ENCODE measurements at places on chromosomes 12 and 14.

DNA sequence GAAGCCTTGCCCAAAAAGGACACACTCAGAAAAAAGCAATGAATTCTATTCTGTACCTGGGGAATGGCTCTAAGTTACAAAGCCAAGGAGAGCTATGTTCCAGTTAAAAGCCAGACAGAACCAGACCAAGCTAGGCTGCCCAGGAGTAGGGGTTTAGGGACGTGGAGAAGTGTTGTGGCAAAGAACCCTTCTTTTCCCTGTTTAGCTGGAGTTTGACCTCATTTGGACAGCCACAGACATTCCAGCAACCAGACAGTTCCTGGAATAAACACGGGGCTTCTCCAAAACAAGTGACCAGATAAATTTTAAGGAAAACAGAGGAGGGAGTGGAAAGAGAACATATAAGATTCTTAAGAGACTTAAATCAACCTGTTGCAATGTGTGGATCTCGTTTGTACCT, 62.3 kb downstream of the GCH1 start:
- no peak for DNase-seq

- no peak for DNase-seq
These were observed 18.2 kb downstream of the SYNDIG1L start for GRCh38 chr14:74407801-74408154.

- DNase-seq: no peak
These were observed 24.8 kb downstream of the SLC39A9 start for GRCh38 chr14:69423279-69423678.

- DNase-seq: no peak
These were observed 8.4 kb downstream of the PAPLN start for GRCh38 chr14:73245480-73246325.

DNA sequence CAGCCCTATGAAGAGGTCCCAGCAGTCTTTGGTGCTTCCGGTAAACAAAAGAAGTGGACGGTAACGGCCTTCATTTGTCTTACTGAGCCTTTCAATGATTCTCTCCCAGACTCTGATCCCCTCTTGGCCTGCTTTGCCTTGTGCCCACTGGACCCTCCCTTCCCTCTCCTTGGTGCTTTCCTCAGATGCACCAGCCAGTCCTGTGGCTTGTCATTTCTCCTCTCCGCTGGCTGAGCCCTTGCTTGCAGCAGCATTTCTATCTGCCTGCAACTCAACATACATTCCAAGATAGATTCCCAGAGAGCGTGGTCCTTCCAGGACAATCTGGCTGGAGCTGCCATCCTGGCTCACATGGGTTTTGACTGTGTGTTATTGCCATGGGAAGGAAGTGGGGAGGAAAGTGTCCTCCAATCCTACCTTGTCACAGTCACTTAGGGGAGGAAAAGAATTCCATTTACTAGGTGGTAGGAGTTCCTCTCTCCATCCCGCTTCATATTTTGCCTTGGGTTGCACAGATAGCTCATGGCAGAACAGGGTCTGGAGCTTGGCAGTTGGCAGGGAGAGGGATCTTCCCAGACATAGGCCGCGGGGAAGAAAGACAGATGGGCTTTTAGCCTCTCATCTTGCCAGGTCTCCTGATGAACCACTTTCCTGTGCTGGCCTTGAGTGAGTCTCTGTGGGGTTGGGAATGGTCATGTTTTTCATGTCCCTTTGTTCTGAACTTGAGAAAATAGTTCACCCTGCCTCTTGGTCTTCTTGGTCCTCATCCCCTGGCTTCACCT, 92.8 kb upstream of the KCNA1 start:
- no peak for DNase-seq

DNA sequence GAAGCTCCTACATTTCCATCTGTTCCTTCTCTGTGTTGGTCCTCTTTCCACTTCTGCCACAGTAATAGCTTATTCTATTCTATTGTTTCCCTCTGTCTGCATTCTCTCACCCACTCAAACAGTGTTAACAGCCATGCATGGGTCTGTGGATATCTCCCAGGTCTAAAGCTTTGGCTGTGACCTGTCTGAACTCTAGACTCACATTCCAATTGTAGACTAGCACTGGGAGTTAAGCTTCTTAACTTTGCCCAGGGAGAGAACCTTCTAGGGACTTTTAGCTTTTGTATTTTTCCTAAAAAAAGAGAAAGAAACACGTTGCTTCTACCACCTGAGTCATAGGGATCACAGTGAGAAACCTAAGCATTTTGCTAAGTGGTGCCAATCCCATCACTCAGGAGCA, 36.7 kb downstream of the PTPRR start:
- no peak for DNase-seq

GRCh38 chr12:238736-239398, 23.8 kb downstream of the SLC6A13 start:
- no peak for DNase-seq

DNA sequence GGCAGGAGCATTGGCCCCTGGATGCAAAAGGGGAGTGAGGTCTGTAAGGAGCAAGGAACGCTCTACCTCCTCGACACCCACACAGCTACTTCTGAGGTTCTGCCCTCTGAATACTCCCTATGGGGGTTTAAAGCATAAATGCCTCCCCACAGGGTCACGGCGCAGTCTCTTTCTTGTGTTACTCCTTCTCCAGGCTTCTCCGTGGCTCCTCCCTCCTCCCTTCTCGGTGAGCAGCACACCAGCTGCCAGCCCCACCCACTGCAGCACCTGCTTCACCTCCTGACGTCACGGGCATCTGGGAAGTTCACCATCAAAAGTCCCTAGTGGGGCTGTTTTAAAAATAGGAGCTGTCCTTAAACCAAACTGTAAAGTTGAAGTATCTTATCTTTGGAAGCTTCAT, 67.3 kb downstream of the SPTB start:
- no peak for DNase-seq

- DNase-seq: no peak
These were observed 255.6 kb downstream of the NRXN3 start for GRCh38 chr14:78425782-78426181.

GRCh38 chr14:79598339-79598738, 613.0 kb downstream of the DIO2 start:
- DNase-seq: no peak

DNA sequence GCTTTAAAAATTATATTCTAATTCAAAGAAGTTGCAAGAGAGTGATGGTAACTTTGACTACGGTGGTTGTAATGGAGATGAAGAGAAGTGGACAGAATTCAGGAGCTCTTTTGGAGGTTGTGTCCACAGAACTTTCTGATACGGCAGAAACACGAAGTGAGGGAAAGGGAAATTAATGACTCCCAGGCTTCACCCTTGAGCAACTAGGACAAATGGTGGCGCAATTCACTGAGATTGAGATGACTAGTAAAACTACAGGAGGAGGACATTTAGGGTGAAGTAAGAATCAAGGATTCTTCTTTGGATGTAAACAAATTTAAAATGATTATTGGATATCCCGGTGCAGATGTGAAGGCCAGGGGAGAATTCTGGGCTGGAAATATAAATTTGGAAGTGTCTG, 212.6 kb downstream of the PTPRO start:
- no peak for DNase-seq

DNA sequence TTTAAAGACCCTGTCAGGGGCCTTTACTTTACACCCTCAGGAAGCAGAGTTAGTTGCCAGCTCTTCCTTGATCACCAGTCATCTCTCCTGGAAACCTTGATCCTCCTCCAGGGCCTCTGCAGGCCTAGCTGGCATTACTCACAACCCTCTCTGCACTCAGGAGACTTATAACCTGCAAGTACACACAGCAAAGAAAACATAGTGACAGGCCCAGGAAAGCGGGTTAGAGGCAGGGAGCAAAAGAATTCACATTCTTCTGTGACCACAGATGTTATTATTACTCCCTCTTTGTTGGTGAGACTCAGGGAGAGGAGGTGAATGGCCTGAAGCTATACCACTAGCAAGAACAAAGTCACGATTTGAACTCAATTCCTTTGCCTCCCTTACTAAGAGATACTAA, 87.4 kb downstream of the OR11H12 start:
- DNase-seq: no peak

GRCh38 chr12:3335078-3335487, 155.9 kb upstream of the PRMT8 start:
- no peak for DNase-seq

DNA sequence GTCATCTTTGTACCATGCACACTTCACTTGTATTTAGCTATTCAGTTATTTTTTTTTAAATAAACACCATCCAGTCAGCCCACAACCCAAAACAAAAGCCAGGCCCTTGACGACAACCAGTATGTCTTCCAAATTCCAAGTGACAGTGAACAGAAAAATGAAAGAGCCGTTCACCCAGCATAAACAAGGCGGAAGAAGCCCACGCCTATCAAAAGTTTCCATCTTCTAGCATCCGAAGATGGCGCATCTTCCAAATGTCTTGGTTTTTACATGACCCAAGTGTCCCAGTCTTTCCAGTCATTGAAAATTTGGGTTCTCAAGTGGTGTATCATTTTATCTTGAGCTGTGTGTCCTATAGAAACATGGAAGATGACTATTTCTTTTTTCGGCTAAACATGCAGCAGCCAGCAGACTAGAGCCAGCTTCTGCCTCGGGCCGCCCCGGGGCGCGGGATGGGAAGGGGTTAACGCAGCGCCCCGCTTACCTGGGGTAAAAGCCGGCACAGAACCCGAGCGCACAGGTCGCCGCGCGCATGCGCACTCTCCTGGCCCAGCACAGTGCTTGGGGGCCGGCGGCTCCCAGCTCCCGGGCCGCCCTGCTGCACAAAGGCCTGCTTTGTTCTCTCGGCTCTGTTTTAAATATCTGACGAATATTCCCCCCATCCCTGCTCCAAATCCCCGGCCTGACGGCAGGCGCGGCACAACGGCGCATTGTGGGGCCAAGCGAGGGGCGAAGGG, 164.8 kb downstream of the ZFP36L1 start:
- no peak for DNase-seq

GRCh38 chr12:78584695-78585094, 279.9 kb upstream of the SYT1 start:
- no peak for DNase-seq

DNA sequence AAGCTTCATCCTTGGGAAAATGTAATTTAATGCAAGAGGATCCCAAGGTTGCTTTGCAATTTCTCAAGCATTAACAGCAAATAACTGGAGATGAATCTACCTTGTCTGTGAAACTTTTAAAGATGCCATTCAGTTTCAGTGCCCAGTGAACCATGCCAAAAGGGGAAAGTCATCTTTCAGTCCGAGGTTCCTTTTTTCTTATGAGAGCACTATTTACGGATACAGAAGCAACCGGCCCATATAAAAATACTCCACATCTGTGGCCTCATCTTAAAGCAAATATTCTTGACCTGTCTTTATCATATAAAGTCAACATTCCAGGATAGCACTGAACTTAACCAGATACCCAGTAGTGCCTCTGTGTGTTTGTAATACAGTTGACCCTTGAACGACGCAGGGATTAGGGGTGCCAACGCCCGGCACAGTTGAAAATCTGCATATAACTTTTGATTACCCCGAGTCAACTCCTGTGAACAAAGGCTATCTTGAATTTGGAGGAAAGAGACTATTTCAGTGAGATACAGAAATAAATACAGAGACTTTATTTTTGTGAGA, 209.4 kb downstream of the PCNX1 start:
- DNase-seq: no peak

- DNase-seq: no peak
These were observed 93.0 kb upstream of the PELI2 start for GRCh38 chr14:56025191-56025590.

GRCh38 chr14:55926007-55926406, 192.2 kb upstream of the PELI2 start:
- DNase-seq: no peak

DNA sequence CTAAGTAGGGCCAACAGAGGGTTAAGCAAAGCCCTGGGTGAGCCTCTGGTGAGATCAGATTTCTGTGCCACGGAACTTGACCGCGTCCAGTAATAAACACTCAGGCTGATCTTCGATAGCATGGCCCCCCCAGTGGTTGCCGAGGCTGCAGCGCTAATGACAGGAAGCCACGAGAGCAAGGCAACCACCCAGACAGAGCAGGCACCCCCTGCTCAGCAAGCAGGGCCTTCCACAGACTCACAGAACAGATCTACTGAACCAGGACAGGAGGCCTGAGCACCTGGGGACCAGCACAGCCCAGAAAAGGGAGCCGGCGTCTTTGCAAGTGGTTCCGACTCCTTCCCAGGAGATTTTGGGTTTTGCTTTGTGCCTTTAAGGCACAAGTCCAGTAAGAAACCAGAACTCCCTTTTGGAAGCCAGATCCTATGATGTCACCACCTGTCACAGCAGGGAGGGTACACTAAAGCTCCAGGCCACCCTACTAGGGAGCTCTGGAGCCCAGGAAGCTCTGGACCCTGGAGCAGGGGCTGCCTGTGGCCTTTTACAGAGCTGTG, 42.3 kb downstream of the BCL11B start:
- DNase-seq: no peak

DNA sequence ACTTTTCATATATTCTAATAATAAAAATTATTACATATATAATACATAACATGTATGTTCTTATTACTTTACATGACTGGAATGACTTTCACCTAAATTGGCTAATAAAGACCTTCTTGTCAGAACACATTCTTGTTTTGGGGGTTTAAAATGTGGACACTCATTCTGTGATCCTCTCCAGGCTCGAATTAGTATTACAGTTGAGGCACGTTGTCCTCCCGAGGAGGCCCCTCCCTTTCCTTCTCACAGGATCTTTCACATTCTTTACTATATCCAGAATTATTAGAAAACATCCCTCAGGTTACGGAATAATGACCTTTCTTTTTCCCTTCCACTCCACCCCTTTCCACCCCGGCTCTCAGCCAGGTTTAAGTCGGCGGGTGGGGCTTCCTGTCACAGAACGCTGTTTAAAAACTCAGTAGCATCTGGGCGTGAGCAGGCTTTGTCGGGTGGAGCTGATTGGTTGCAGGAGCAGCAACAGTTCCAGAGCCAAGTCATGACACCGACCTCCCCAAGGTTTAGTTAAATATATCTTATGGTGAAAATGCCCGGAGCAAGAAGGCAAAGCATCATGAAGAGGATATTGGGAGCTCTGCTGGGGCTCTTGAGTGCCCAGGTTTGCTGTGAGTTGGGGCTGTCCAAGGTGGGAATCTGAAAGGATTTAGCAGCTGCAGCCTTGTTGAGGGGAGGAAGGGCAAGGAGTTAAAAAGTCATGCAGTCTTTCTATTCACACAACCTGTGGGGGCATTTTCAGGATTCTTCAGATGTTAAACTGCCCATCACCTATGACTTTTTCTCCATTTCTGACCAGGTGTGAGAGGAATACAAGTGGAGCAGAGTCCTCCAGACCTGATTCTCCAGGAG, 396.7 kb upstream of the OR4E1 start:
- DNase-seq: no peak

- no peak for DNase-seq
These were observed 4.9 kb upstream of the MTA1 start for GRCh38 chr14:105414456-105415371.

- no peak for DNase-seq
These were observed 1.7 kb downstream of the OTUB2 start for GRCh38 chr14:94027566-94028449.

- DNase-seq: no peak
These were observed 822.7 kb downstream of the LRFN5 start for GRCh38 chr14:42429401-42429800.

GRCh38 chr14:95065411-95065810, 91.9 kb downstream of the DICER1 start:
- no peak for DNase-seq
